Foreskin keratinocyte (primary cell): ENCODE measurements at places on chromosomes 7 and 10.

GRCh38 chr10:89589101-89589720 is 53.8 kb upstream of the SLC16A12 start:
- DNase-seq, result no peak

DNA sequence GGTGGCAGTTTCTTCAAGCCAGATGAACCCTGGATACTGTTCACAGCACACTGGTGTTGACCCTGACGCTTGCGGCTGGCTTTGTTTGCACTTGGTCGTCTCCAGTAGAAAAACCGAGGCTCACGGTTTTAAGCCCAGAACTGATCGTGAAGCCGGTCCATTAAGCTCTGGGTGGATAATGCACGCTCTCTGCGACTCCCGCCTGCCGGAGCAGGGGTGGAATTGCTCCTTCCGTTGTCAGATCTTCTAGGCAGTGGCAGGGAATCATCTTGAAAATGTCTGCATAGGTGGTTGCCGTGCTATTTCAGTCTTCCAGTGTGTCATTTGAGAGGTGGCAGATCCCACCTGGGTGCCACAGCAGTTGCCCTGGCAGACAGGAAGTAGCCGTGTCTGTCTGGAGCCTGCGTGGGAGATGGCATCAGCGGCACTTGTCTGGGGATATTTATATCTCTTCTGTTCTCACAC is 35.9 kb upstream of the AP5Z1 start:
- no peak for DNase-seq

GRCh38 chr7:21568762-21569161 is 25.9 kb downstream of the DNAH11 start:
- DNase-seq, result no peak

GRCh38 chr7:157682946-157683746 is 346.3 kb downstream of the DNAJB6 start:
- DNase-seq, result no peak
